Coronary artery (tissue), 2 donors: ENCODE measurements at places on chromosomes 13 and 19.

- DNase-seq: no peak
Measured at GRCh38 chr13:40394304-40394985, 272.0 kb downstream of the FOXO1 start.

GRCh38 chr13:79423801-79424642 lies 18.0 kb upstream of the RBM26 start:
- no peak for DNase-seq

GRCh38 chr13:97498419-97498818 lies 64.5 kb downstream of the RAP2A start:
- DNase-seq: no peak

DNA sequence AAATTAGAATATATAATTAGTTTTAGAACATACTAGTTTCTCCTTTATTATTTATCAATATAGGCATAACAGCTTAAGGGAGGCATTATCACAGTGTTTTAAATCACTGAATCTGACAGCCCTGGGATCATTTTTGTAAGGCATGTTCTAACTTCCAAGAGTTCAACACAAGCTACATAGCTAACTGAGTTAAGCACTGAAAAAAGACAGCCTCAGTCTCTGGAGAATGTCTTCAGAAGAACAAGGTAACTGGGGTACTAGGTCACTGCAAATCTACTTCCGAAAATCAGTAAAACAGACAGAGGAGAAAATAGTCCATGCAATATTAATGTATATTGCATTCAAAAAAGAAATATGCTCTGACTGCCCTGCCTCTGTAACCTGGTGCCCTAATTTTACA lies 502.1 kb downstream of the RFC3 start:
- DNase-seq: no peak

GRCh38 chr19:44735011-44735410 lies 13.5 kb upstream of the BCL3 start:
- DNase-seq: no peak

GRCh38 chr19:44955505-44956439 lies 592 bp downstream of the CLPTM1 start:
- no peak for DNase-seq

DNA sequence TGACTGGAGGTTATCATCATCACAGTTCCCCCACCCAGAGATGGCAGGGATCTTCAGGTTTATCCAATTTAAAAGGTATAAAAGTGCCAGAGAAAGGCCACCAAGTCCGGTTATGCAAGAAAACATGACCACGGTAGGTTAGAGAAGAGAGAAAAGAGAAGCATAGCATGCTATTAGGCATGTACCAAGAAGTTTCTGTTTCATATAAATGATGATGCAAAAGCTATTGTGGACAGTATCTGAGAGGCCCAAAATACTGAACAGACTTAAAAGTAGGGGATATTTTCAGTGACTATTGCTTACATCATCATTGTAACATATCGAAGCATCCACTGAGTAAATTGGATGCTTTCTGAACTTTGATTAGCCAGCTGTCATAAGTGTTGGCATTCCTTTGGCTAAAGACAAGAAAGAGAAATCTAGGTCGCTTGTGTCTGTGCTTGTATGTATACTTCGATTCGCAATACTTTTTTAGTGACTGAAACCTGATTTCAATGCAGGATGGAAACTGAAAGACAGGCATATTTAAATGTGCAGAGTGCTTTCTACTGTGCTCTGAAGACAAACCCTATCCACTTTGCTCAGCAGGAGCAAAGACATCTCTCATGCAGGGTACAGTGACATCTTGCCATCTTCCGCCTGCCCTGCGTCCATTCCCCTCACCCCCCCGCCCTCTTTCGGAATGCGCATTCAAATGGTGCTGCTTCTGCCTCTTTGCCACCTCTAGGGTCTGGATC lies 180.3 kb downstream of the SHISA2 start:
- no peak for DNase-seq

GRCh38 chr13:23999424-23999823 lies 102.1 kb upstream of the C1QTNF9B start:
- no peak for DNase-seq

DNA sequence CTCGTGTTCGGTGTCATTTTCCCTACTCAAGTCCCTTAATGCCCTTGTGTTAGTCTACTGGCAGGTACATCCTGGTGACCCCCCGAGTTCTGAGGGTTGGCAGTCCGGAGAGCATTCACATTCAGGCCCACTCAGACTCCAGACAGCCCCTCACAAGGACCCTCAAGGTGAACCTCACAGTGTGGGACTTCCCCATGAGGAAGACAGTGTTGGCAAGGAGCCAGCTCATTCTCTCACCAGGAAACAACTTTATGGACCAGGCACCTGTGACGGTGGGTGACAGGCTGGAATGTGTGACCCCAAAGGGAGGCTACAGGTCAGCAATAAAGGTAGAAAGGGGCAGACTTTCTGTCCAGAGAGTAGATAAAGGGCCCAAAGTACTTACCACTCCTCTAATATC lies 24.5 kb downstream of the RDH8 start:
- DNase-seq: no peak

DNA sequence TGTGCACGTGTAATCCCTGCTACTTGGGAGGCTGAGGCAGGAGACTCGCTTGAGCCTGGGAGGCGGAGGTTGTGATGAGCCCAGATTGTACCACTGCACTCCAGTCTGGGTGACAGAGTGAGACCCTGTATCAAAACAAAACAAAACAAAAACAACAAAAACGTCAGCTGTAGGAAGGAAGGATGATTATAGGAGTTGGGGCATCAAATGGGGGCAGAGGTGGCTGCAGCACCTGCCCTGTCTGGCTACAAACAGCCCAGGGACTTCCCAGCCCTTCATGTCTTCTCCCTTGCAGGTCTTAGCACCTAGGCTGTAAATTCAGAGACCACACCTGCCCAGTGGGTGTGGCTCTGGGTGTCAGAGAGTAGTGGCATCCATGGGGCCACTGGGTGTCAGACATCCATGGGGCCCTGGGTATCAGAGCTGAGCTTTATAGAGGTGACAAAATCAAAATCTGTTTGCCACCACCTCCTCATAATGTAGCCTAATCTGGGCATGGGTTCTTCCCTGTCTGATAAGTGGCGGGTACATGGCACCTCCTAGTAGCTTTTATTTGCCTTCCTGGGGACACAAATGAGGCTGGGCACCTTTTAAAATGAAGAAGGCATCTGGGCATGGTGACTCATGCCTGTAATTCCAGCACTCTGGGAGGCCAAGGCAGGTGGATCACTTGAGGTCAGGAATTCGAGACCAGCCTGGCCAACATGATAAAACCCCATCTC lies 4.7 kb upstream of the B3GNT3 start:
- DNase-seq: no peak

GRCh38 chr19:40247178-40247577 lies 20.7 kb upstream of the CCNP start:
- no peak for DNase-seq

- no peak for DNase-seq
Measured at GRCh38 chr13:50616101-50616500, 227.4 kb downstream of the DLEU7 start.

GRCh38 chr13:31903111-31903815 lies 128.3 kb upstream of the FRY start:
- DNase-seq: no peak

DNA sequence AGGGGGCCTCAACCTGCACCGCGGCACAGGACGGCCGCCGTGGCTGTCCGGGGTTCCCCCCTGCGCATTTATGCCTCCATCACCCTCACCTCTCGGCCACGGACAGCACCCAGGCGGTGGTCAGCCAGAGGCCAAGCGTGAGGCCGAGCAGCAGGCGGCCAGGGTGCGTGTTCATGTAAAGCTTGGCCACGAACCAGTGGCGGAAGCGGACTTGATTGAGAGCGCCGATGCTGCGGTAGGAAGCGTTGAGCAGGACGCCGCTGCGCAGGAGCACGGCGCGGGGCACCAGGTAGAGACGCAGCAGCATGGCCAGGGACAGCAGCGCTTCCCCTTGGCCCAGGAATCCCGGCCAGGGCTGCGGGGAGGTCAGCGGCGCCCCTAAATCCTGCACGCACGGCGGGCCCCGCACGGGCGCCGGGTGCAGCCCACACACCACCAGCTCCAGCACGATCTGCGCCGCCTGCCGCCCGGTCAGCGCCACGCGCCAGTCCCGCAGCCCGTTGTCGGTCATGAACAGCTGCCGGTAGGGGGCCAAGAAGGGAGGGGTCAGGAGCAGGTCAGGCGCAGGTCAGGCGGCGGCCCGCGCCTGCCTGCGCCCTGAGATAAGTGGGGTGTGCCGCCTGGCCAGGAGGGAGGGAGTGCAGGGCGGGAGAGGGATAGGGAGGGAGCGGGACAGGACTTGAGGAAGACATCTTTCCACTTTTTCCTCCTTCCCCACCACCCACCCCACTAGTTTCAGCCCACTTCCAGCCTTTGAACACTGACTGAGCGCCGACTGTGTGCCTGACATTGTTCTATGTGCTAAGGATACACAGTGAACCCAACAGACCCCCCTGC lies 6.5 kb downstream of the KCNN4 start:
- DNase-seq: no peak

- no peak for DNase-seq
Measured at GRCh38 chr13:21034603-21035191, 26.7 kb downstream of the LATS2 start.

DNA sequence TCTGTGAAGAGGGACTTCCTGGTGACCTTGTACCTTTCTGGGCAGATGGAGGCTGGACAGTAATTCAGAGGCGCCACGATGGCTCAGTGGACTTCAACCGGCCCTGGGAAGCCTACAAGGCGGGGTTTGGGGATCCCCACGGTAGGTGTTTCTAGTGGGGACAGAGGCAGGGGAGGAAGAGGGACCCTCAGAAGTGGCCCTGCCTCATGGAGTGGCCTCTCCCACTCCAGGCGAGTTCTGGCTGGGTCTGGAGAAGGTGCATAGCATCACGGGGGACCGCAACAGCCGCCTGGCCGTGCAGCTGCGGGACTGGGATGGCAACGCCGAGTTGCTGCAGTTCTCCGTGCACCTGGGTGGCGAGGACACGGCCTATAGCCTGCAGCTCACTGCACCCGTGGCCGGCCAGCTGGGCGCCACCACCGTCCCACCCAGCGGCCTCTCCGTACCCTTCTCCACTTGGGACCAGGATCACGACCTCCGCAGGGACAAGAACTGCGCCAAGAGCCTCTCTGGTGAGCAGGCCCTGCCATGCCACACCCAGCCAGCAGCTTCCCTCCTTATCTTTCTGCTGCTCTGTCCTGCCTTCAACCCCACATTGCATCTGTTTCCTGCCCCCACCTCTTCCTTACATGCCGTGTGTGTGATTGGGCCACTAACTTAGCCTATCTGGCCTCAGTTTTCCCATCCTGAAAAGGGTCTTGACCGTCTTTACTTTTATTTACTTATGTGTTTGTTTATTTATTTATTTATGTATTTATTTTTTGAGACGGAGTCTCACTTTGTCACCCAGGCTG lies 7.3 kb downstream of the ANGPTL4 start:
- no peak for DNase-seq

DNA sequence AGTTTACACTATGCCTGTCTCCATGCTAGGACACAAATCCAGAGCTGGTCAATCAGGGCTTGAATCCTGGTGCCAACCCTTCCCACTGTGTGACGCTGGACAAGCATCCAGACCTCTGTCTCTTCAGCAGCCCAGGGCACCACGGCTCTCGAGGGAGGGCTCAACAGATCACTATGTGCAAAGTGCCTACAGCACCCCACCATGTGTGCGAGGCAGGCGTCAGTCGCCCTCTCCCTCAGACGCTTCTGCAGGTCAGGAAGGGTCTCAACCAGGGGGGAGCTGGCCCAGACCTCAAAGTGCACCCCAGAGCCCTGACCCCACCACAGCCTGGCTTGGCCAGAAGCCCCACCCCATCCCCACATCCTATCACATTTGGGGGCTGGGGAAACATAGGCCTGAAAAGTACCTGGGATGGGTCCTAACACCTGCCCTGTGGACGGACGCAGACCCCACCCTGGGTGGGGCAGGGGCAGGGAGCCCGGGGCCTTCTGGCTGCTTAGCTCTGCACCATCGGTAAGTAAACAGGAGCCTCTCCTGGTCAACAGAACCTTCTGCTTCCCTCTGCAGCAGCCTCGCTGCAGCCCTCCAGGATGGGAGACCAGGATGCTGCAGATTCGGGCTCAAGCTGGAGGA lies 2.9 kb upstream of the C2CD4C start:
- no peak for DNase-seq

DNA sequence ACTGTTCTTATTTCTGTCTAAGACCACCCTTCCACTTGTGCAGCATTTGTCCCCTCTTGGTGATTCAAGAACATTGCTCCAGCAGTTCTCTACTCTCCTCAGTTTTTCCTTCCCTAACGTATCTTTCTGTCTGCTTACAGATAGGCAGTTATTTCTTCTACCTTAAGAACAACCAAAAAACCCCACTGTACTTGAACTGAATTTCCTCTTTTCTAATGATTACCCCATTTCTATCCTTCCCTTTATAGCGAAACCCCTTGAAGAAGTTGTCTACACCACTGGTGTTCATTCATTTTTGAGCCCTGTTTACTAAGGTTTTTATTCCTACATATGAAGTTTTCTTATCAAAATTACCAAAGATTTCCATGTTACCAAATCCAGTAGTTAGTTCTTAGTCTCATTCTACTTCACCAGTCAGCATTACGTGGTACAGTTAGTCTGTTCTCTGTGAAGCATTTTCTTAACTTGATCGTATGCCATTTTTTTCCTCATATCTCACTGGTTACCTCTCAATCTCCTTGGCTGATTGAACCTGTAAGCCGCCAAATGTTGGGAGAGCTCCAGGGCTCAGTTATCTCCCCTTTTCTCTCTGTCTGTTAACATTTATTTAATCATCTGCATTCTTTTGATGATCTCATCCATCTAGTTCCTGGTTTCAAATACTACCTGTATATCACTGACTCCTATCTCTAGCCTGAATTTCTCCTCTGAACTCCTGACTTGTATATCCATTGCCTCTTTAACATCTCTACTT lies 9.0 kb downstream of the LSM14A start:
- DNase-seq: no peak

DNA sequence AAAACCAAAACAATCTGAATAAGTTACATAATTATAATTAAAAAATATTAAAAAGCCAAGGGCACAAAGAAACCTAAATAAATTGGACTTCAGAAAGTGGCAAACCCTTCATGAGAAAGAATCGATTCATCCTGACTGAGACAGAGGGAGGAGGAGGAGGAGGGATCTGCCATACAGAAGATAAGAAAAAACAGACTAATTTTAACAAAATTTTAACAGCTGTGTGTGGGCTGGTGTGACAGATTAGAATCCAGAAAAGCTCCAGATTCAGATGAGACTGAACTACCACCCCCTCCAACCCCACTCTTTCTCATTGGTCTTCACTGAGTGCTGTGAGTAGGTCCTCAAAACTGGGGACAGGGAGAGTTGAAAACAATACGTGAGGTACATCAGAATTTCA lies 111.5 kb upstream of the HTR2A start:
- DNase-seq: no peak

- DNase-seq: no peak
Measured at GRCh38 chr19:12465211-12465610, 19.4 kb downstream of the ZNF709 start.

DNA sequence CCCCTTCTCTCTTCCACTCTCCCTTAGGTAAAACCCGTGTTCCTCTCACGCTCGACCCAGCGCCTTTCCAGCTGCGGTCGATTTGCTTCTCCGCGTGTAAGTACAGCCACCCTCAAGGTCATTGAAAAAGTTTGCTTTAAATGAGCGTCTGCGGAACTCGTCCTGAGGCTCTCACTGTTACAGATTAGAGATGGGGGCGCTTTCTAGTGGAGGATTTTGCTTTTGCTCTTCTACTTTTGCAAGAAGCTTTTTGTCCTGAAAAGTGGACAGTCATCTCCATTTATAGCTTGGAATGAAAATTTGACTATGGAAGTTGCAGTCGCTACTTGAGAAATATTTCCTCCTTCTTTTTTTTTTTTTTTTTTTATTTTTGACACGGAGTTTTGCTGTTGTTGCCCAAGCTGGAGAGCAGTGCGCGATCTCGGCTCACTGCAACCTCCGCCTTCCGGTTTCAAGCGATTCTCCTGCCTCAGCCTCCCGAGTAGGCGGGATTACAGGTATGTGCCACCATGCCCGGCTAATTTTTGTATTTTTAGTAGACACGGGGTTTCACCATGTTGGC lies 595 bp upstream of the RAB20 start:
- no peak for DNase-seq
